ENCODE measurements at places on chromosomes 5 and 9.

DNA sequence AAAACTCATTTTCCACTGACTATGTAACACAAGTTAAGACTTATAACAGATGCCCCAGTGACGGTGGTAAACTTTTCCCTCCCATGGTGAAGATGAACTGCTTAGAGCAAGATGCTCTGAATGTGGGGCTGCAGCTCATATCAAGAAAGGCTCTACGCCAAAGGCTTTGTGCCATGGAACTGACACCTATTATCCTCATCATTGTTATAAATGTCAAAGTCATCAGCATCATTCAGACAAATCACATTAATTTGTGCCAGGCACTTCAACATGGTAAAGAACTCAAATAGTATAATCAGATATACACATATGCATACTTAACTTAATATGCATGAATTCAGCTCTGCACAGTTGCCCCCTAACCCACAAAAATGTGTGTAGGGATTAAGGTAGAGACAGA is 305.9 kb upstream of the ATP10B start:
- DNase-seq: no peak

DNA sequence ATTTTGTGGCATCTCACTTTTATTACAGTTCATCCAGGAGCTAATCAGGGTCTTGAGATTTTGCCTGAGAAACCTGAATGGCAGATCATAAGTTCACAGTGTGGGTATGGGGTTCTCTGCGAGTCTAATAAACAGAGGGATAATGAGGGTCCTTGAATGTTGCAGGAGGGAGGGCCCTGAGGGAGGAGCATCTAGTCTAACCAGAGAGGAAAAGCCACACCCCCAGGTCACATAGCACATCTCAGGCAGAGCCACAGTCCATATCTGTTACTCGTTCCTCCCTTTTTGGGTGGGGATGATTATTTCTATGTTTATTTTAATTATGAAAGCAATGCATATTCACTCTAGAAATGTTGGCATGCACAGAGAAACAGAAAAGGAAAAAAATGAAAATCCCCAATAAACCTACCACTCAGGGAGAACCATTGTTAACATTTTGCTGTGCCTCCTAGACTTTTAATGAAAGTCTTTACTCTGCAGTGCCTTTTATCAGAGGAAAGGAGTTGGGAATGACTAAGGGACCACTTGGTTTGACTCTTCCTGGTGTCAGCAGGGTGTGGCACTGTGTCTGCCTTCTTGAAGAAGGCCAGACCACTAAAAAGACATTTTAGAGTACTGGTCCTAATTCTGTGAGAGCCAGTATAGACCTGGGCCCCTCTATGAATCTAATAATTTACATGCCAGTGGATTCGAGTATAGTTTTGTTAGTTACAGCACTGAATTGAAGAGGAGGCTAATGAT is 2.8 kb downstream of the GALNT12 start:
- DNase-seq: no peak

DNA sequence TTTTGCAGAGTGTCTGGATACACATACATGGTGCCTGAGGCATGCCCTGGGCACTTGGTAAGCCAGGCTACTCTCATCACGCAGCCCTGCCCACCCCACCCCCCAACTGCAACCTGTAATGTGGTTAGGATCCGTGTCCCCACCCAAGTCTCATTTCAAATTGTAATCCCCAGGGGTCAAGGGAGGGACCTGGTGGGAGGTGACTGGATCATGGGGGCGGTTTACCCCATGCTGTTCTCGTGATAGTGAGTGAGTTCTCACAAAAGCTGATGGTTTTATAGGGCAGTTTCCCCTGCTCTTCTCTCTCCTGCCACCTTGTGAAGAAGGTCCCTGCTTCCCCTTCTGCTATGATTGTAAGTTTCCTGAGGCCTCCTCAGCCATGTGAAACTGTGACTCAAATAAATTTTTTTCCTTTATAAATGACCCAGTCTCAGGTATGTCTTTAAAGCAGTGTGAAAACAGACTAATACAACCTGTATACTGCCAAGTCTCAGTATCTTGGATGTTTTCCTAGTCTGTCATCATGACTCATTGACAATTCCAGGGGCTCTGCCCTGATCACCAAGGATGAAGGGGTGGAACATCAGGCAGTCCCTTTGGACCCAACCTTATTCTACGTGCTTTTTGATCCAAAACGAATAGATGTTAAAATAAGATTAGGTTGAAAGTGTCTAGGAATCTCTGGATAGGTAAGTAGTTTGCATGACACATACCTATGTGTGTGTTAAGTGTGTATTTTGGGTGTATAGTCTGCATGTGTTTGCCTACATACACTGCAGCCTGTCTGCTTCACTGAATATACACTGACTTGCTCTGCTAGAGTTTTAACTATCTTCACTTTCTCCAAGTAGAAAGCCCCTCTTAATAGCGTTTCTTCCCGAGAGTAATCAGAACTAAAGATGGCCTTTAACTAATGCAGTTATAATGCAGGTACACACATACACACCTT is 293.8 kb downstream of the SLIT3 start:
- DNase-seq: no peak

- DNase-seq: no peak
Measured at GRCh38 chr9:91162311-91162710, 199.4 kb downstream of the AUH start.

- DNase-seq: no peak
Measured at GRCh38 chr5:170701334-170701733, 82.2 kb upstream of the GABRP start.

- no peak for DNase-seq
Measured at GRCh38 chr5:153237671-153238332, 252.7 kb upstream of the GRIA1 start.

- no peak for DNase-seq
Measured at GRCh38 chr5:151925340-151925739, 689 bp upstream of the GLRA1 start.

DNA sequence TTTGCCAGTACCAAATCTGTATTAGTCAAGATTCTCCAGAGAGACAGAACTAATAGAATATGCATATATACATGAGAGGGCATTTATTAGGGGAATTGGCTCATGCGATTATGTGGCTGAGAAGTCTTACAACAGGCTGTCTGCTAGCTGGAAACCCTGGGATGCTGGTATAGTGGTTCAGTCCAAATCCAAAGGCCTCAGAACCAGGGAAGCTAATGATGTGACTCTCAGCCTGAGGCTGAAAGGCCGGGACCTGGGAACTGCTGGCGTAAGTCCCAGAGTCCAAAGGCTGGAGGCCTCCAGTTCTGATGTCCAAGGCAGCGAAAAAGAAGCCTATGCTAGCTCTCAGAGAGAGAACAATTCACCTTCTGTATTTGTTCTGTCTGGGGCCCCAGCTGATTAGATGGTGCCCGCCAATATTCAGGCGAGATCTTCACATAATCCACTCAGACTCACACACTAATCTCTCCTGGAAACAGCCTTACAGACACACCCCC is 84.1 kb downstream of the KIAA1958 start:
- DNase-seq: no peak

DNA sequence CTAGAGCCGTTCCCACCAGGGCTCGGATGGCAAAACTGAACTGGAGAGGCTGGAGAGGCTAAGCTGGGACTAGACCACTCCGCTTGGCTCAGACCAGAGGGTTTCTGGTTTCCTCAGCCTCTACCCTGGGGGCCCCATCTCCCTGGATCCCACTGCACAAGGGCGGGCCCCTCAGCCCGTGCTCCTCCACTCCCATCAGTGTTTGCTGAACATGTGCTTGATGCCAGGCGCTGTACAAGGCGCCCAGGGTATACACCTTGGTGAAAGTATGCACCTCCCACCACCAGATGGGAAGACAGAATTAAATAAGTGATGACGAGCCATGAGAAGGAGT is 18.0 kb downstream of the GPX3 start:
- no peak for DNase-seq

DNA sequence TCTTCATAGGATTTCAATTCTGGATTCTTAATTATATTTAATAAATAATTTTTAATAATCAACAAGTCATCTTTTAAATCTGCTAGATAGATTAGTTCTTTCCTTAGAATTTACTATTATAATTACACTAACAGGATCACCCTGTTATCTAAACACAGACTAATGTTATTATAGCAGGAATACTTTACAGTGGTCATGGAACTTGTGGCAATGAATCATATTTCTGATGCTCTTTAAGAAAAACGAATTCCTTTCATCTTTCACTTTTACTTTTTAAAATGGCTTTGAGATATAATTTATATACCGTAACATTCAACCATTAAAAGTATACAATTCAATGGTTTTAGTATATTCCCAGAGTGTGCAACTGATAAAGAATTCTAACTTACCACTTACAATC is 29.7 kb upstream of the CDK5RAP2 start:
- no peak for DNase-seq

DNA sequence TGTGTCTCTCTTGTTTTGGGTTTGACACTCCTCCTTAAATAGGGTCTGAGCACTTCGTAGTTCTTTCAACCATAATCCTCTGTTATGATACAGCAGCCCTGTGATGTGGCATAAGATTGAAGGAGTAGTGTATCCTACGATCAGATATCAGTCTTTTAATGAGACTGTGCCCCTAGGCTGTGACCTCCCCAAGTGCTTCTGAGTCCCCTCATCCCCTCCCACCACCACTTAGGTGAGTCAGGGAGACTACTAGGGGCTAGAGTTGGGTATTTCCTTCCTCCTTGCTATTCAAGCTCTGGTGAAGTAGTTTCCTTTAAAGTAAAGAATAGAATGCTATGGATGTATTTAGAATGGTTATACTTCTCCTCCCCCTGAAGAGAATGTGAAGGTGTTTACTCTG is 637.2 kb upstream of the GRAMD2B start:
- DNase-seq: no peak

DNA sequence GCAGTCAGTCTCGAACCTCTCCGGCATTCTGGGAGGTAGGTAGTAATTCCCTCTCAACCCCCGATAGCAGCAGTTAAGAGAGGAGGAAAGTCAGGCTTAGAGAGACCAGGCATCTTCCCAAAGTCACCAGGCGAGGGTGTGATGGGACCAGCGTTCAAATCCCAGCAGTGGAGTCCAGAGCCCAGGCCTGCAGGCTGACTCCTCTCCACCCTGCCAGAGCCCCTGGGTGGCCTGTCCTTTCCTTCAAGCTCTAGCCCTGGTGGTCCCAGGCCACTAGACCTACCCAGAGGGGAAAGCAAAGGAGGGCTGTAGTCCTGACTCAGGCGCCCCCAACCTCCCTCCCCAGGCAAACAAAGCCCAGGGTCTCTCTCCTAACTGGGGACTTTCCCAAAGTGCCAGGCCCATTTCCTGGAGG is 4.2 kb upstream of the NR5A1 start:
- DNase-seq: no peak

GRCh38 chr9:127518091-127518856 is 67.0 kb downstream of the LRSAM1 start:
- no peak for DNase-seq

- DNase-seq: no peak
Measured at GRCh38 chr5:98909363-98909762, 19.4 kb downstream of the CHD1 start.

DNA sequence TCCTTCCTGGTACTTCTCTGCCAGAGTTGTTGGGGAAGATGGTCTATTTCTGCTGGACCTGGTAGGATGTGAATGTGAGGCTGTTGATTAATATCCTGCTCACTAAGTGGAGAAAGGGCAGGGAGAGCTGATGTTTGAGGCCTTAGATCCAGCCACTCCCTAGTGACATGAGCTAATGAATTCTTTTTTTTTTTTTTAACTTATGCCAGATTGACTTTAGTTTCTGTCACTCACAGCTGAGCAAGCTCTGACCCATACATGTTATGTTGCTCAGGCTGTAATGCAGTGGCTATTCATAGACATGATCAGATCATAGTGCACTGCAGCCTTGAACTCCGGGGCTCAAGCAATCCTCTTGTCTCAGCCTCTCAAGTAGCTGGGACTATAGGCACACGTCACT is 75.1 kb upstream of the SPRY4 start:
- no peak for DNase-seq

GRCh38 chr9:123399803-123400378 is 43.9 kb downstream of the CRB2 start:
- DNase-seq: peak; percentile 9

GRCh38 chr9:78620764-78621163 is 323.8 kb downstream of the PSAT1 start:
- no peak for DNase-seq

GRCh38 chr5:107523029-107523680 is 147.6 kb downstream of the EFNA5 start:
- DNase-seq: no peak

- no peak for DNase-seq
Measured at GRCh38 chr5:6905883-6906282, 192.7 kb downstream of the TENT4A start.

- DNase-seq: no peak
Measured at GRCh38 chr9:135544981-135545635, 818 bp upstream of the OBP2A start.

DNA sequence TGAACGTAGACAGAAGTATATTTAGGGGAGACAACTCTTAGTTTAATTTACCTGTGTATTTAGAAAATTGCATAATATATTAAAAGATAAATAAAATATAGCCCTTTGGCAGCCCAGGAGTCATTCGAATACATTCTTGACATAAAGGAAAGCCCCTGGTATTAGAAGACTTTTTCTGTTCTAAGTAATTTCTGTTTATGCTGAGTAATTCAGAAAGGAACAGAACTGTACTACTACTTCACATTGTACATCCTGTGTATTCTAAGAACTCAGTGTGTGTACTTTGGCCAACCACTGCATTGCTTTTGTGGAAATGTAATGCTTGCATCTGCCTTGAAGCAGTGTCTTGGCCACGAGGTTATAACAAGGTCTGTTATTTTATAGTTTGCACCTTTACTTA is 136.4 kb downstream of the KDM4C start:
- DNase-seq: no peak

DNA sequence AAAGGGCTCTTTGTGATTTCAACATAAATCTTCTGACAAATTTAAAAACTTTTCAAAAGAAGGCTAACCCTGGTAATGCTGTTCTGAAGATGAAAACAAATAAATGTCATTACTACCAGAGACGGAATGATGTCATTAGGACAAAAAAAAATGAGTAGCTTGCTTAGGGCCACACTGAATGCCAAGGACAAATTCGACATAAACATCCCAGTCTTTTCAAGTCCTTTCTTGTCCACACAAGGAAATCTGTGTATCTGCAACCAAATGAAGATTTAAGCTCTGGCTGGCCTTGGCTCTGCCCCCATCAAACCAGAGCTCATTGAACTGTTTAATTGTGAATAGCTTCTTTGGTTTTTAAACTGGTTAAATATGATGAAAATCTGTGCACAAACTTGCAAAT is 592.7 kb downstream of the TLE1 start:
- no peak for DNase-seq

GRCh38 chr9:134605351-134605965 is 36.1 kb upstream of the COL5A1 start:
- DNase-seq: no peak

DNA sequence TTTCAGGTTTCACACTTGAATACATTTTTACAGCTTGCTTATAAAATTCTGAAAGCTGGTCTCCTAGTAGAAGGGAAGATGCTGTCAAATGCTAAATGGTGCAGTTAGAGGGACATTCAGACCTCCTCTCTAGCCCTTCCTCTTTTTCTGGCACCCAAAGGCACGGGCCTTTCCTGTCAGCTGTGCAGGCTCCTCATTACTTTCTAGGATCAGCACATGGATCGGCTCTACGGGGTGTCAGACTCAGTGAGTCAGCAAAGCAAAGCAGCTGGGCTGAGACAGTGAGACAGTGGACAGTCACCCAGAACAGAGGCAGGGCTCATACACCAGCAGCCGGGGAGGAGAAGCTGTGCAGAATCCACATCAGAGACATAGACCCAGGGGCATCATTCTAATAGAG is 80.0 kb upstream of the TNC start:
- no peak for DNase-seq

All from activated CD4-positive, alpha-beta T cell treated with anti-CD3 and anti-CD28 coated beads for 24 hours (primary cell).